Activated CD4-positive, alpha-beta memory T cell treated with anti-CD3 and anti-CD28 coated beads, Interleukin-2, amount 10 ng/mL, durations not matched to agents 7 days and 5 days (primary cell): ENCODE measurements at places on chromosomes 1 and 21. TPM values are rescaled to one million over a fixed set of nuclear protein-coding genes. Genes with fewer than 3 reads are reported as not detected.

Gene NCMAP
- not detected for total RNA-seq

Gene PADI1
- not detected for total RNA-seq

Gene RGSL1
- total RNA-seq: not detected

Gene TNNI3K
- total RNA-seq: 0.43 TPM

Gene NBPF6
- total RNA-seq: not detected

Gene OR2W3
- 0.30 TPM for total RNA-seq

Gene MAB21L3
- total RNA-seq: not detected

Gene CTH
- 14.6 TPM for total RNA-seq

Gene HDGF
- 229 TPM for total RNA-seq

Gene CLIC6
- total RNA-seq: not detected
